ENCODE measurements at places on chromosomes 1 and 21.

GRCh38 chr1:212814537-212815334, 23.0 kb downstream of the TATDN3 start:
- peak; percentile 31 for DNase-seq

DNA sequence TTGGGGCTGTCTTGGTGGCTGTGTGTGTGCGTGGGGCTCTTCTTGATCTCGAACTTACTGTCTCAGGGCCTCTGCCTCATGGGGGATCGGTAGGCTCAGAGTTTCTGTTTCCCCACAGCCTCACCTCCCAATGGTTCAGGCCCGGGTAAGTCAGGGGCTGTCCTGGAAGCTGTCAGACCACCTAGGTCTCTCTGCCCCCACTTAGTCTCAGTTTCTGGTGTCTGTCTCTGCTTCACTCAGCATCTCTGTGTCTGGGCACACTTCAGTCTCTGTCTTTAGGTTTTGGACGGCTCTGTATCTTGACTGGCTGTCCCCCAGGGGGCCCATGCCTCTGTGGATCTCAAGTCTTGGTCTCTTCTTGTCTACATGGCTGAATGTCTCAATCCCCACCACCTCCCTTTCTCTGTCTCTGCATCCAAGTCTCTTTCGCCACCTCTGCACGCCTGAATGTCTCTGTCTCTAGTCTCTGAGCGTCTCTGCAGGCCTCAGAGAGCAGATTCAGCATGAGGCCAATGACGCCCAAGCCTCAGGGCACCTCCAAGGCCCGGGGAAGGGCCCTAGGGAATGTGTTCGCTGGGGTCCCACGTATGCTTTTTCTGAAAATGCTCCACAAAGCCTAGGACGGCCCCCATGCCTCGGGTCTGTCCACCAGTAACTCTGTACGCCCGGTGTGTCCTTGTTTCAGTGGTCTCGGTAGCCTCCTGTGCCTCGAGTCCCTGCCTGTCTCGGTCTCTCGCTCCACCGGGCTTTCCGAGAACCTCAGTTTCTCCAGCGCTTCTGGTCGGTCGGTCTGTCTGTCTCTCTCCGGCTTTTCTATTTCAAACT, 818 bp downstream of the FHL3 start:
- no peak for DNase-seq

GRCh38 chr1:46011121-46011695, 121.2 kb downstream of the PIK3R3 start:
- DNase-seq: no peak

GRCh38 chr1:80987824-80988223, 812.9 kb upstream of the ADGRL2 start:
- no peak for DNase-seq

- DNase-seq: no peak
Observed at GRCh38 chr1:12031039-12031980, 12.0 kb downstream of the MIIP start.

- DNase-seq: no peak
Observed at GRCh38 chr1:2480986-2481364, 4.9 kb downstream of the PLCH2 start.

- no peak for DNase-seq
Observed at GRCh38 chr1:82323144-82323841, 522.6 kb downstream of the ADGRL2 start.

DNA sequence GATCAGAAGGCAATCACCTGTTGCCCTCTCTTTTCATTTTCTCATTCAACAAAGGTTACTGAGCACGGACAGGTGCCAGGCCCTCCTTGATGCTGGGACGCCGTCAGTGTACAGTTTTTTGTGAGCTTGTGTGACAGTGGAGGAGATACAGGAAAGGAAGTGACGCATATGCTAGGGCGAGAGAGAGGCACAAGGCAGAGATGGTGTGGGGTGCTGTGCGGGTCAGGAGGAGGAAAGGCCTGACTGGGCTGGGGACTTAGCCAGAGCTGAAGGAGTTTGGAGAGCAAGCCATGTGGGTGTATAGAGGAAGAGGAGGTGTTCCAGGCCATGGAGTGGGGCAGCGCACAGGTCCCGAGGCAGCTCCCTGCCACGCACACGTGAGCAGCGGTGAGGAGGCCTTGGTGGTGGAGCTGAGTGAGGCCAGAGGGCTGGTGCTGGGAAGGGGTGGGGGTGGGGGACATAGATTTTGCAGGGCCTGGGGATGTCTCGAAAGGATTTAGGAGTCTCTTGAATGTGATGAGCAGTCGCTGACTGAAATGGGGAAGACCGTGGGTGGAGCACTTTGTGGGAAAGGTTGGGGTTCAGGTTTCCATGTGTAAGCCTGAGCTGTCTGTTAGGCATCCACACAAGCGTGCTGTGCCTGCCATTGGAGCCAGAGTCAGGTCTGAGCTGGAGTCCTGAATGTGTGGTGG, 46.0 kb downstream of the TRAPPC10 start:
- no peak for DNase-seq

GRCh38 chr1:232557096-232557495, 72.8 kb downstream of the SIPA1L2 start:
- no peak for DNase-seq

GRCh38 chr1:58949551-58950220, 165.8 kb upstream of the JUN start:
- DNase-seq: no peak
